Upper lobe of right lung (tissue), 1 donor: ENCODE measurements at places on chromosomes 3 and 15. TPM values are rescaled to one million over a fixed set of nuclear protein-coding genes. Genes with fewer than 3 reads are reported as not detected.
A peak's percentile ranks its signal among the peaks of the same experiment; 100 is the strongest.

CHL1 gene
- 16.0 TPM for total RNA-seq

DNA sequence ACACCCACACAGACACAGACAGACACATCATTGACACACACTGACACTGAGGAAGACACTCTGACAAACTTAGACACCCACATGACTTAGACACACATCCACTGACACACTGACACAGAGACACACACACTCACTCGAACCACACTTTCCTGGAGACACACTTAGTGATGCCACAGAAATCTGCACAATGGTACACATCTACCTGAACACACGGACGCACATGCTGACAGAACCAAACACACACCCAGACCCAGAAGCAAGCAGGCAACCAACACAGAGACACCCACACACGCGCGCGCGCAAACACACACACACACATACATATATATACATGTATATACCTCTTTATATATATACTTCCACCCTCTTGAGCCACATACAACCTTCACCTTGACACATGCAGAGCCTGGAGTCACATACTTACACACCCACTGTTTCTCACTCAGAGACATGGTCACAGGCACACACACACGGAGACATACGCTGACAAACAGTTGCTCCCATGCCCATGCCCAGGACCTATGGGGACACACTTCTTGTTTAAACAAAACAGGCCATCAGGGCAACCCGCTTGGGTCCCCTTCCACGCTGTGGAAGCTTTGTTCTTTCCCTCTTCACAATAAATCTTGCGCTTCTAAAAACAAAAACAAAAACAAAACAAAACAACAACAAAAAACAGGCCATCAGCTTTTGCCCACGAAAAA, 913 bp upstream of the SCN5A start:
- H3K36me3 ChIP-seq = no peaks in the 10 kb centered on the region
- H3K27ac ChIP-seq = no peak overlapping the region
- peaks cover 7% of the 10 kb centered on the region for H3K4me1 ChIP-seq
- peak; percentile 52 for DNase-seq
- H3K27me3 ChIP-seq = peaks cover 59% of the 10 kb centered on the region

ROBO2 gene
- 27.1 TPM for total RNA-seq

NISCH gene
- 94.6 TPM for total RNA-seq

DNA sequence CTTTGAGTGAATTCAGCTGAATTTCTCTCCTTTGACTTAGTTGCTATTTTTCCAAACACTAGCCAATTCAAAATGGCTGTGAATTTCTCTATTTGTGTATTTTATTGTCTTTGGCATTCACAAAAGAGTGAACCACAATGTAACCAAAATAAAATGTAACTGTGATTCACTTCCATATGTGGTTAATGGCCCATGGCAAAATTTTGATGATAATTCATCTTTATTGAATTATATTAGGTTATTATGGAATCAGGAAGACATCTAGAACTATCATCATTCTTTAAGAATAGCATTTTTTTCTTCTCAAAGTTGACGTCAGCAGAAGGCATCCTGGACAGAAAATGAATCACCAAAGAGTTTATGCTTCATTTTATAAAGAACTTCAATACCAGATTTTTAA, 705.3 kb upstream of the NAALADL2 start:
- no peaks in the 10 kb centered on the region for H3K27me3 ChIP-seq
- H3K4me3 ChIP-seq = no peak overlapping the region
- H3K27ac ChIP-seq = no peak overlapping the region
- no peaks in the 10 kb centered on the region for H3K36me3 ChIP-seq
- H3K4me1 ChIP-seq = no peaks in the 10 kb centered on the region
- DNase-seq = no peak

TRH gene
- not detected for total RNA-seq
